ENCODE measurements at places on chromosomes 2 and 18.

- DNase-seq = no peak
Observed at GRCh38 chr2:170258382-170258781, 80.4 kb downstream of the MYO3B start.

- DNase-seq = no peak
Observed at GRCh38 chr2:238908960-238909951, 61.4 kb downstream of the TWIST2 start.

GRCh38 chr2:60313470-60314172 lies 239.8 kb downstream of the BCL11A start:
- no peak for DNase-seq

- no peak for DNase-seq
Observed at GRCh38 chr18:2948038-2948437, 64.9 kb downstream of the LPIN2 start.

GRCh38 chr18:11167778-11168177 lies 18.4 kb upstream of the PIEZO2 start:
- no peak for DNase-seq

- no peak for DNase-seq
Observed at GRCh38 chr2:85435220-85435958, 16.9 kb downstream of the SH2D6 start.

- no peak for DNase-seq
Observed at GRCh38 chr2:240670402-240670801, 12.3 kb downstream of the AQP12B start.

DNA sequence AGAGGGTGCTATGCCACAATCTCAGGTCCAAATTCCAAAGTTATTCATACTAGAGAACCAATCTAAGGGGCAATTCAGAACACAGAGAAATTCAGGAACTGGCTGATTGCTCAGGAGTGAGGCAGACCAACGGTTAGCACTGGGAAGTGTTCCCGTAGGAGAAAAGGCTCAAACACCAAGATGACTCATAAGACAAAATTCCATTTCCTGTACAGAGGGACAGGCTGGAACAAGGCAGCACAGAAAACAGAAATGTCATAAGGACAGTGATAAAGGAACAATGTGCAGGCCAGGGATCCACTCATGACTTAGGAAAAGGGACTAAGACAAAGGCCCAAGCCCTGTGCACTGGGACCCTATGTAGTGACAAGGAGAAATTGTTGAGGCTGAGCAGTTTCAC lies 54.2 kb downstream of the PDE1A start:
- no peak for DNase-seq

GRCh38 chr18:54791657-54792056 lies 36.6 kb upstream of the RAB27B start:
- DNase-seq = no peak

DNA sequence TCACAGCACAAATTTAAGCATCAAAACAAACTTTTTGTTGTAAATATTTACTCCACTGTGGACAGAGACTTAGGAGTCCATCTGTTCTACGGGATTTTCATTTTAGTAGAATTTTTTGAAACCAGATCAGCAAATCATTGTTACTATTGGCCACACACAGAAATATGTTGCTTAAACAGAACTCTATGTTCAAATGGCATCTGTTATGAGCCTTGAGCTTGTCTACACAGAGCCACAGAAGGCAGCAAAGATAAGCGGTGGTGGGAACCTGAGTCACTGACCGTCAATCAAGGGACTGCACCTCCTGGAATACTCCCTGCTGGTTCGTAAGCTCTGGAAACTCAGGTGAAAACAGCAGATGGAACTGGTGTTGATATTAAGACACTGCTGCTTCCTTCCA lies 156.8 kb downstream of the TMEM200C start:
- no peak for DNase-seq

GRCh38 chr2:99648178-99648844 lies 158.5 kb upstream of the REV1 start:
- no peak for DNase-seq

DNA sequence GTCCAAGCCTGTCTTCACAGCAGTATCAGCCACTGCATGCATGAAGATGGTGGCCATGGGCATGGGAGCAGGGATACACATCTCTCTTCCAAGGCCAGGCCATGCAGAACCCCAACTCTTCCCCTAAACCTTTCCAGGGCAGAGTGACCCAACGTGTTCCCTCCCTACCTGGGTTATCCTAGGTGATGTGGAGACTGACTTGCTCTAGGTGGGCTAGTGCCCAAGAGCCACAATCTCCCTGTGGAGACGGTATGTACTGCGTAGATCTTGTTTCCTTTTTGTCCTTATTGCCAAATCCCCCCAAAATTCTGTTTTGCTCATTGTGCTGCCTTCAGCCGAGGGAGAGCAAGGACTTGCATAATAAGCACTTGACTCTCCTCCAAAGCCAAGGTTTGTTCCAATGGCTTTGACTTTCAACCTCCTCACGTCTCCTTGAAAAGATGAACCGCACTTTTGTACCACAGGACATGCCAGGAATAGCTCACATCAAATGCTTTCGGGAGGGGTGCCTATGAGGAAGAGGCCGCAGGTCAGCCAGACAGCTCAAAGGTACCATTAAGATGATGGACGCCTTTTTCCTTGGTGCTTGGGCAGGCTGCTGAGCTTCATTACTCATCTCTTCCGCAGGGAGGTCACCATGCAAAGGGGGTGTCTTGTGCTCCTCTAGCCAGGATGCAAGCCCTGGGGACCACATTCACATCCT lies 76.2 kb upstream of the GLI2 start:
- no peak for DNase-seq

DNA sequence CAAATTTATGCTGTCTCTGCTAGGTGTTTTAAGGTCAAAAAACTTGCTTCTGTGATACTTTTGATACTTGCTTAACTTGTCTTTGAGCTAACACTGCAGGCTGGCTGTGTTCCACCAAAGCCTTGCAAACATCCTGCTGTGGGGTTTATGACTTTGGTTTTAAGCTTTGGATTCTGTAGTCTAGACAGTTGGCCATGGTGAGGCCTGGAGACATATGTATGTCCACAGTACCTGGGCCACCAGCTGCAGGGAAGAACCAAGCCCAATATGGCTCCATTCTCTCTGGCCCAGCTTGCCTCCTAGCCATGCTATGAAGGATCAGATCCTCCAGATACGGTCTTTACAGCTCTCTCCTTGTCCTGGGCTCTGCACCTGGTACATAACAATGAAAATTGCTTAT lies 113.9 kb downstream of the INO80D start:
- DNase-seq = no peak

DNA sequence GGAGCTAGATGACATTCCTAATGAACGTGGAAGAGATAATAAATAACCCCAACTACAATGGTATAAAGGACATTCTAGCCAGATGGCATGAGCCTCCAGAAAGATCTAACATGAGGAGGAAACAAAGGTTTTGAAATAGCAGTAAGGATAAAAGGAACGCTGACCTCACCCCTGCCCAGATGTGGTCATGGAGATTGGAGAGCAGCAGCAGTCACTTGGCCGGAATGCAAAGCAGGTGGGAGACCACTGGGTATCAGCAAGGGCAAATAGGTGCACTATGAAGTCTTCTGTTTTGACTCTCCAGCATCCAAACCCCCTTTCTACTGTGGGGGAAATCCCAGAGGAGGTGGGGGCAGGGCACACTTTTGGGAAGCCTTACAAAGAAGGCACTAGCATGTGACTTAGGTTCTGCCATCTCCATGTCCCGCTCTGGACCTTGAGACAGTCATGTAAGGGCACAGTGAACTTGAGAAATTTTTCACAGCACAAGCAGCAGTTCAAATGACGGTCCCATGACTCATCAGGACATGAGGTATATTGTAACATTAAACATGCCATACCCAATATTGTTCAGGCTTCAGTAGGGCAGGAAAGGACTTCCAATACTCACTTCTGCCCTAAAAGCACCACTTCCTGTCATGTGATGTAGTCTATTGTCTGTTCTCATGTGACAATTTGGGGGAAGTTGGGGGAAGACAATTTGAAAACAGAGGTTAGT lies 55.2 kb downstream of the METTL4 start:
- DNase-seq = no peak
